ENCODE measurements at places on chromosomes 16 and 17.
A peak's percentile ranks its signal among the peaks of the same experiment; 100 is the strongest.

DNA sequence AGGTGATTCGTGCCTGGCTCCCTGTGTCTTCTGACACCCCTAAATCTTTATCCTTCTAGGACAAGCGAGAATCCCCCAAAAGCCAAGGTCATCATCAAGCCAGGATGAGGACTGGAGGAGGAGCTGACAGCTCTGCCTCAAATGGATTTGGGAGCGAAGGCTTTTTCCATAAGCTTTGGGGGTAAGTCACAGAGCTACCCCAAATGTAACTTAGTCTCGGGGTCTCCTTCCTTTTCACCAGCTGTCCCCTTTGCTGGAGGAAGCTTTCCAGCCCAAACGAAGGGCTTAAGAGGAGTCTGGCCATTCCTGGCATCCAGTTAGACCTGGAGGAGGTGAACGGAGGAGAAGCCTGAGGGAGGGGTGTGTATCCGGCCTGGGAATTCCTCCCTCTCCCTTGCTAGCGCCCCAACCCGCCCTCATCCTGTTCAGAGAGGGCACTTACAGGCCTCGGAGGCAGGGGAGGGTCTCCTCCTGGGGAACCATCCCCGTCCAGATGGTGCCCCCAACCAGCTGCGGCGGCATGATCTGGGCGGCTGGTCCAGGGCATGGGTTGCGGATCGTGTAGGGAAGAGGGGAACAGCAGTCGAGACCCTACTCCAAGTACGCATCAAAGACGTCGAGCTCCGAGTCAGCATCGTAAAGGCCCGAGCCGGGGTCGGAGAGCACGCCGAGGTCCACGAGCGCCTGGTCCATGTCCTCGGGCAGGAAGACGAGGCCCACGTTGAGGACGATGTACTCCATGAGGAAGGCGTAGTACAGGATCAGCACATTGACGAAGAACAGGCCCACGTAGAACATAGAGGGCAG lies 938 bp downstream of the DEXI start:
- no peak for DNase-seq

GRCh38 chr16:73976644-73977043 lies 320.0 kb upstream of the PSMD7 start:
- DNase-seq, result no peak

GRCh38 chr16:3007059-3007956 lies 5.4 kb upstream of the CLDN9 start:
- DNase-seq, result no peak

GRCh38 chr17:20202141-20202621 lies 193.0 kb downstream of the SPECC1 start:
- no peak for DNase-seq

GRCh38 chr17:81391293-81391935 lies 3.8 kb upstream of the BAHCC1 start:
- peak; percentile 2 for DNase-seq

- no peak for DNase-seq
These were observed 50.0 kb downstream of the VAC14 start for GRCh38 chr16:70750893-70751467.

- DNase-seq, result peak; percentile 39
These were observed 11.3 kb upstream of the MLLT6 start for GRCh38 chr17:38693700-38694329.

DNA sequence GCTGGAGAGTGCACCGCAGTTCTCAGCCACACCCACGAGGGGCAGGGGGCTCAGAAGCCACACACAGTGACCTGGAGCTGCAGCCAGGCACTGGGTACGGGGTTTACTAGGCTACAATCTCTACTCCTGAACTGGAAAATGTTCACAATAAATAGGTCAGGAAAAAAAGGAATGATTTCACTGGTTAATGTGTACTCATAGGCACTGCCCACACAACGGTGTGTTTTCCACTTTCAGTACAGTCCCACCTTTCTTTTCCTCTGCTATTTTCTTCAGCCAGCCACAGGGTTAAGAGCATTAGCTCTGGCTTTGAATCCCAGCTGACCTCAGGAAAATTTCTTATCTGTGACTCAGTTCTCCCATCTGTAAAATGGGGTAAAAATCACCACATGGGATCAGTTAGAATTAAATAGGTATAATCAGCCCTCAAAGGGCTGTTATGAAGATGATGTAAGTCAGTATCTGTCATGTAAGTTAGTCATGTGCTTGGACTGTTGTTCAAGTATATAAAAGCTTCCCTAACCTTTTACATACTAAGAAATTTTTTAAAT lies 35.7 kb downstream of the ZCCHC14 start:
- no peak for DNase-seq

DNA sequence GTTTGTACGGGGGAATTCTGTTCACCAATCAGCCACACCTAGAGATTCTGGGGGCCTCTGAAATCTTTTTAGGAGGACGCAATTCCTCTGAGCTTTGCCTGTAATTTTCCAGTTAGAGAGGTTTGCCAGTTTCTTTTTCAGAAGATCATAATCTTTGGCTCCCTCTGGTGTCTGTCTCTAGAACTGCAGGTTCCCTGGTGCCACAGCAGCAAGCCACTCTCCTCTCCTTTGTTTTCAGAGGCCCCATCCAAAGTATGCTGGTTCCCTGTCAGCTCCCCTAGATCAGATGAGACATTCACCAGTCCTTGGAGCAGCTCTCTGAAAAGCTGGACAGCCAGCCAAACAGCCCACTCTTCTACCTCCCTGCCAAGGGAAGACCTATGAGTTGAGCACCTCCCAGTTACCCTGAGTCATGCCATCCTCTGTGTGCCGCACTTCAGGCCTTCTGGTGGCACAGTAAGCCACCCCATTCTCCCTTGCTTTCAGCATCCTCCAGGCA lies 36.1 kb downstream of the RNF112 start:
- peak; percentile 94 for DNase-seq

GRCh38 chr17:49993423-49994060 lies 1.5 kb downstream of the DLX3 start:
- no peak for DNase-seq

- no peak for DNase-seq
These were observed 39.2 kb downstream of the TMEM11 start for GRCh38 chr17:21174713-21175112.

DNA sequence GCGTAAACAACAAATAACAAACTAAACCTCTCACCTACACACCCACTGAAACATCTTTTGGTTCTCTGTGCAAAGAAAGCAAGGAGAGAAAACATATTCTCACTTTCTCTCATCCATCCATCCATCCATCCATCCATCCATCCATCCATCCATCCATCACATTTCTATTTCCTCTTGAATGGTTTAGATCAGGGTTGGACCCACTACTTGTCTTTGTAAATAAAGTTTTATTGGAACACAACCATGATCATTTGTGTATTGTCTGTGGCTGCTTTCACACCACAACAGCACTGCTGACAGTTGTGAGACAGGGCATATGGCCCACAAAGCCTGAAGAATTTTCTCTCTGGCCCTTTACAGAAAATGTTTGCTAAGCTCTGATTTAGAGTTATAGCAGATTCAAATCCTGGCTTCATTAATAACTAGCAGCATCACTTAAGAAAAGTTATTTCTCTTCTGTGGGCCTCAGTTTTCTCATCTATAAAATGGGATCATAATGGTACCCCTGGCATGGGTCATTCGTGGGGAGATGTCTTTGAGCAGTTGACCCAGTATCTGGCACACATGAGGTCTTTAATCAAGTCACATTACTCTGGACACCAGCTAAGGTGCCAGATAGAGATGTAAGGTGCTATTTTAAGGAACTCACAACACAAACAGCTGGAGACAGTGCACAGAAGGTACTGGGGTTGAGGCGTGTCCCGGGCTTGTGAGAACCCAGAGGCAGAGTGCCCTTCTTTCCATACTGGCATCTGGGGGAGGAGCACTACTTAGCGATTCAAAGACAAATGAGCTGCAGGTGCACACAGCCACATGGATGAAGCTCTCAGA lies 146.3 kb downstream of the CMIP start:
- no peak for DNase-seq

DNA sequence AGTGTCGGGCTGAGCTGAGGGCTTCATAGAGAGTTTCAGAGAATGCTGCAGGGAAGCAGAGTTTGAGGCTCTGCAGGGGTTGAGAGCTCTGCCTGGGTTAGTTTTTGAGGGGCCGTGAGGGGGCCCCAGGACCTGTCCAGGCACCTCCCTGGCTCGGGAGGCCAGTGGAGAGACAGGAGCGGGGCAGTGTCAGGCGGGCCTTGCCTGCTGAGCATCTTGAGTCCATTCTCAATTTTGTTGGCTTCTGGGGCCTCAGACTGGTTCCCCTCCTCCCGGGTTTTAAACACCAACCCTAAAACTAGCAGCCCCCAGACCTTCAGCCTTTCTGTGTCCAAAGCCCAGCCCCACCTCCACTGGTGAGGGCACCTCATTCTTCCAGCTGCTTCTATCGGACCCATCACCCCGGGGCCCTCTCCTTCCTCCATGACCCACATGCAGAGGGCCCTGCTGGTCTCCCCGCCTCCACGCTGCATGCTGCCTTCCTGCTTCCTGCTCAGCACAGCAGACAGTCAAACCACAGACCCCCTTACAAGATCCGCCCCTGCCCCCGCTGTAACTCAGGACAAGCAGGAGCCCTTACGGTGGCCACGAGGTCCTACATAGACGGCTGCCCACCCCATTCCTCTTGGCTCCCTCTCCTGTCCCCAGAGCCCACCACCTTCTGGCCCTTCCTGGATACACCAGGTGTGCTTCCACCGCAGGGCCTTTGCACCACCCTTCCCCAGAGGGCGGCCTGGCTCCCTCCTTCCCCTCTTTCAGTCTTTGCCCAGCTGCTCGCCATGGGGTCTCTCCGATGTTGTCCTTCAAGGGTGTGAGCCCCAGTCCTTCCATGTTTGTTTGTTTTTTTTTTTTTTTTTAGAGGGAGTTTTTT lies 3.8 kb downstream of the RNF213 start:
- no peak for DNase-seq

DNA sequence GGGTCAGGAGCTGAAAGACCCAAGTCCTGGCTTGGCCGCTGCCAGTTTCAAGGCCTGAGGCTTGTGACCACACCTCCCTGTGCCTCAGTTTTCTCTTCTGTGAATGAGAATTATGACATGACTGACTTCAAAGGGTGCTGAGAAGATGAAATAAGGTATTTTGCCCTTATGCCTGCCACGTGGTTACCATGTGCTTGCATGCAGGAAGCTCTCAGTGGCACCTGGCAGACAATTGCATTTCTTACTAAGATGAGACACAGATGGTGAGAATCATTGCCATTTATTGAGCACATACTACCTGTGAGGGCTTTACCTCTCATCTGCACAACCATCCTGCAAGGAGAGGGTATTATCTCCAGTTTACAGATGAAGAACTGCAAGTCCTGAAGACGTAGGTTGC lies 69.8 kb downstream of the MRM1 start:
- DNase-seq, result no peak
